ENCODE measurements at places on chromosomes 11 and 22. TPM values are rescaled to one million over a fixed set of nuclear protein-coding genes. Genes with fewer than 3 reads are reported as not detected.

The CBLIF gene
- not detected for total RNA-seq

DNA sequence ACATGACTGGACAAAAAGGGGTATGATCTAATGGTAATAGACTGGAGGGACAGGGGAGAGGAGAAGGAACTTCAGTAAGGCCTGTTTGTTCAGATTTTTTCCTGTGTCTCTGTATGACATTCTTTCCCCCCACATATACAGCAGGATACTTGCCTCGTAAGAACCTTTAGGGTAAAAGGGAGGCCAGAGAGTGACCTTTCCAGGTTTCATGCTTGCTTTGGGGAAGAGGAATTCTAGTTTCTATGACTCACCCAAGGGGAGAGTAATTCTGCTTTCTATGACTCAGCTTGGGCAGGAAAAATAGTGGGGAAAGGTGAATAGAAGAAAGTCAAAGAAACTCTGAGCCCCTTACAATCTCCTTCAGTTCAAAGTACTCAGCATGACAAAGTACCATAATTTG lies 457.0 kb downstream of the DLG2 start:
- DNase-seq, result no peak
- H3K4me1 ChIP-seq, result no peaks in the 10 kb centered on the region
- no peak overlapping the region for H3K4me3 ChIP-seq
- H3K27ac ChIP-seq, result no peak overlapping the region
- H3K27me3 ChIP-seq, result no peaks in the 10 kb centered on the region
- H3K36me3 ChIP-seq, result no peaks in the 10 kb centered on the region

GRCh38 chr22:30390974-30391691 lies 3.9 kb upstream of the RNF215 start:
- no peak overlapping the region for H3K4me3 ChIP-seq
- H3K4me1 ChIP-seq, result no peaks in the 10 kb centered on the region
- H3K36me3 ChIP-seq, result no peaks in the 10 kb centered on the region
- DNase-seq, result no peak

DNA sequence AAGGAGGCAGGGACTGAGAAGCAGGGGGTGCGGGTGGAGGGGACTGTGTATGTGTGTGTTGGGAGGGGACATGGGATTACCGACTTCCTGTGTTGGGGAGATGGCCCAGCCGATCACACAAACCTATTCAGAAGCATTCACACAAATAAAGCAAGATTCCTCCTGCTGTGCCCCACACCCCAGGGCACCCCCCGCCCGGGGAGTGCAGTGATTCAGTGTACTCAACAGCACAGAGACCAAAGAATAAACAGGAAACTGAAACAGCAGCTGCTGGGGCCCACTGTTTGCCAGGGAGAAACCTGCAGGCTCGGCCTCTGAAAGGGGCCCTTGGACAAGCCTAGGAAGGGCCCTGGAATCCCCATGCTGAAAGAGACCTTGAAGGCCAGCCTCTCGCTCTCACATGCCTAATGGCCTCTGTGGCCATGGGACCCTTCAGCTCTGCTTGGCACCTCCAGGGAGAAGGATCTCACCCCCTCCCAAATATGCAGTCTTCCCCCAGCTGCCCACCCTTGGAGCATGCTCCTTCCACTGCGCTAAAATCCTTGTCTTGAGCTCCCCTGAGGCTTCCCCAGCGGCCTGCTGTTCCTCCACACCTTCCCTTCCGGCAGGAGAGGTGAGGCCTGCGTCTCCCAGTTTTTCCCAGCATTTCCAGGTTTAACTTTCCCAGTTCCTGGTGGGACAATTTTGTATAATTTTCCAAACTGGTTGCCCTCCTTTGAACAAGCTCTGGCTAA lies 72.9 kb downstream of the CSNK2A3 start:
- no peak overlapping the region for H3K27ac ChIP-seq
- no peak overlapping the region for H3K4me3 ChIP-seq
- no peaks in the 10 kb centered on the region for H3K4me1 ChIP-seq
- no peaks in the 10 kb centered on the region for H3K36me3 ChIP-seq
- no peaks in the 10 kb centered on the region for H3K27me3 ChIP-seq

GRCh38 chr11:125680747-125681146 lies at the start of gene ACRV1:
ACRV1 (minus strand) TSS chr11:125680847; CDS start chr11:125680780, 67 bp downstream.
- H3K27me3 ChIP-seq, result no peaks in the 10 kb centered on the region
- no peak within 1 kb of the TSS for H3K4me3 ChIP-seq
- no peak for DNase-seq
- no peaks in the 10 kb centered on the region for H3K36me3 ChIP-seq
- no peaks in the 10 kb centered on the region for H3K4me1 ChIP-seq

The MRPL16 gene
- total RNA-seq, result 78.5 TPM

DNA sequence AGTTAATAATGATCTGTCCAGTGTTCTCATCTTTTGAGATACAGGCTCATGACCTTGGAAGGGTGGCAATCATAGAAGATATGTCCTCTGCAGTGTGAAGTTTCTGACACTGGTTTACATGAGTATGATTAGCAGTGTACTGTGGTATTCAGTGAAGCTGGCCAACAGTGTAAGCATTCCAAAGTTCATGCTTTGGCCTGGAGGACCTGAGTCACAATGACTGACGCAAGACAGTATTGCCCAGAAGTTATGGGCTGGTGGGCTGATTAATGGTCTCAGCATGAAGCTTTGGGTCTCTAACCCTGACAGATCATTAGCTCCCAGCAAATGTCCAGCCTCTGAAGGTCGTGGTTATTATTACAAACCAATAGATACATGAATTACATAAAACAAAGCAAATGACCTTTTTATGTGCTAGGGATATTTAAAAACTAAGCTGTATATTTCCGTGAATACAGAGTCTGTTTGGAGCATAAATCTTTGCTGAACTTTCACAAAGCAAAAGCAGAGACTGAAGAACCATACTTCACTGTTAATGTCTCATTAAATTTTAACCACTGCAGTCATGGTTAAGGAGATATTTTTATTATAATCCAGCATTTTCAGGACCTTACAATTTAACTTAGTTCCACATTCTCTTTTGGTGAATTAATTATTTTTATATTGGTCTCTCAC lies 28.3 kb upstream of the USP47 start:
- H3K27me3 ChIP-seq, result no peaks in the 10 kb centered on the region
- no peak overlapping the region for H3K4me3 ChIP-seq
- peak; percentile 84 for DNase-seq
- H3K36me3 ChIP-seq, result no peaks in the 10 kb centered on the region
- H3K27ac ChIP-seq, result peak overlapping the region; percentile 70

DNA sequence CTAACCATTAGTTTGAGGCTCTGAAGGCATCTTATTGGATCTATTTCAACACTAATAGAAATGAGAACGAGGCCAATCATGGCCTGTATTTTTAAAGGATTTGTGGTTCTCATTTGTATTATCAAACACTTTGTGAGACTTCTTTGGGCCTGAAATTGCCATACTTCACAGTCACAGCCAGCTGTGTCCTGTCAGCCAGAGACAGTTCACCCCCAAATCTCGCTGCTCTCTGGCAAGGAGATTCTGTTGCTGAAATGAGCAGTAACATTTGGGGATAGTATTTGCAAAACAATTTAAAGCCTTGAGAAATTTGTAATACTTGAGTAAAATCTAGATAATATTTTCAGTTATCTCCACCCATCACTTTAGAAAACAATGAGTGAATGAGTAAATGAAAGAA lies 26.9 kb upstream of the TENM4 start:
- H3K36me3 ChIP-seq, result no peaks in the 10 kb centered on the region
- no peaks in the 10 kb centered on the region for H3K4me1 ChIP-seq
- no peak overlapping the region for H3K4me3 ChIP-seq
- no peak for DNase-seq
- no peak overlapping the region for H3K27ac ChIP-seq

DNA sequence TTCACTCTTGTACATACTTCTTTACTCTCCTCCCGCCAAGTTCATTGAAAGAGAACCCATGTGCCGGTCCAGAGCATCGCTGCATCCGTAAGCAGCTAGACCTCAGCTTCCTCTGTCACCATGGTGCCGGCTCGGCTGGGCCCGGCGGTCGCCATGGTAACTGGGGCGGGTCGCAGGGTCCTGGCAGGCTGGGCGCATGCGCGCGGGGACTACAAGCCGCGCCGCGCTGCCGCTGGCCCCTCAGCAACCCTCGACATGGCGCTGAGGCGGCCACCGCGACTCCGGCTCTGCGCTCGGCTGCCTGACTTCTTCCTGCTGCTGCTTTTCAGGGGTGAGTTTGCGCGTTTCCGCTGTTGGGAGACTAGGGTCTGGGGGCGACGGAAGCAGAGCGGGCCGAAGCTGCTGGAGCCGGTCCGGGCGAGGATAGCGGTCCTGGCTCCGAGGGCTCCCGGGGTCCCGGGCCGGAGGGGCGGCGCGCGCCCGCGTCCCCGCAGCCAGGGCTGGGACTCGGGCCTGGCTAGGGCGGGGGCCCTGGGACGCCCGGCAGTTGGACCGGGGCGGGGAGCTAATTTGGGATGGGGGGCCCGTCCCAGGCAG lies at the start of gene JAM3:
Gene JAM3 (plus strand): TSS at position 244 of the 597 bp plus-strand sequence. CDS start 12 bp downstream, at position 256.
- H3K36me3 ChIP-seq, result no peaks in the 10 kb centered on the region
- DNase-seq, result peak; percentile 94
- no peaks in the 10 kb centered on the region for H3K4me1 ChIP-seq
- H3K4me3 ChIP-seq, result peak within 1 kb of the TSS; percentile 63
- H3K27ac ChIP-seq, result peak within 1 kb of the TSS; percentile 87

DNA sequence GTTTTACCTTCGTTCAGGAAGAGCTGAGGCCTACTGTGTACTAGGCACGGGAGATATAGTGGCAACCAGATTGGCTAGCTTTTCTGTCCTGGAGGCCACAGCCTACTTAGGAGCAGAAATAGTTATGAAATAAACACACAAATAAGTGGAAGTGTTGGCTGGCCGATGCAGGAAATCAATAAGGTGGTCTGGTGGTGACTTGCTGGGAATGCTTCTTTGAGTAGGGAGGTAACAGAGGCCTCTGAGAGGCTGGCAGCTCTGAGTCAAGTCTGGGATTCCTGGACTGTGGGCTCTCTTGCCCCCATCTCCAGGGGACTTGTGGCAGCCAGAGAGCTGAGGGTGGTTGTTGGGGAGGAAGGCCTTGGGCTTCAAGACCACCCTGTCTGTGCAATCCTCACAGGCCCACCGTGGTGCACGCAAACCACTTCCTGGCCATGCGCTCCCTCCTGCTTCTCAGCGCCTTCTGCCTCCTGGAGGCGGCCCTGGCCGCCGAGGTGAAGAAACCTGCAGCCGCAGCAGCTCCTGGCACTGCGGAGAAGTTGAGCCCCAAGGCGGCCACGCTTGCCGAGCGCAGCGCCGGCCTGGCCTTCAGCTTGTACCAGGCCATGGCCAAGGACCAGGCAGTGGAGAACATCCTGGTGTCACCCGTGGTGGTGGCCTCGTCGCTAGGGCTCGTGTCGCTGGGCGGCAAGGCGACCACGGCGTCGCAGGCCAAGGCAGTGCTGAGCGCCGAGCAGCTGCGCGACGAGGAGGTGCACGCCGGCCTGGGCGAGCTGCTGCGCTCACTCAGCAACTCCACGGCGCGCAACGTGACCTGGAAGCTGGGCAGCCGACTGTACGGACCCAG lies 4.1 kb downstream of the SERPINH1 start:
- peaks cover 55% of the 10 kb centered on the region for H3K36me3 ChIP-seq
- no peak overlapping the region for H3K4me3 ChIP-seq
- H3K4me1 ChIP-seq, result no peaks in the 10 kb centered on the region
- H3K27me3 ChIP-seq, result no peaks in the 10 kb centered on the region
- peak overlapping the region; percentile 100 for H3K27ac ChIP-seq

GRCh38 chr11:83092488-83093384 lies 21.0 kb upstream of the RAB30 start:
- no peak overlapping the region for H3K4me3 ChIP-seq
- H3K27me3 ChIP-seq, result no peaks in the 10 kb centered on the region
- H3K36me3 ChIP-seq, result no peaks in the 10 kb centered on the region
- no peaks in the 10 kb centered on the region for H3K4me1 ChIP-seq
- H3K27ac ChIP-seq, result no peak overlapping the region

- H3K27me3 ChIP-seq, result no peaks in the 10 kb centered on the region
- H3K4me1 ChIP-seq, result no peaks in the 10 kb centered on the region
- H3K36me3 ChIP-seq, result no peaks in the 10 kb centered on the region
- H3K4me3 ChIP-seq, result no peak overlapping the region
- no peak for DNase-seq
- H3K27ac ChIP-seq, result no peak overlapping the region
Observed at GRCh38 chr11:47891886-47892285, 43.7 kb upstream of the NUP160 start.

GRCh38 chr11:64092111-64092760 lies 56.5 kb downstream of the FLRT1 start:
- H3K27ac ChIP-seq, result no peak overlapping the region
- H3K4me1 ChIP-seq, result no peaks in the 10 kb centered on the region
- H3K4me3 ChIP-seq, result no peak overlapping the region
- no peak for DNase-seq
- no peaks in the 10 kb centered on the region for H3K36me3 ChIP-seq

The ASCL2 gene
- 0.51 TPM for total RNA-seq

- no peak for DNase-seq
- H3K4me3 ChIP-seq, result no peak overlapping the region
- no peaks in the 10 kb centered on the region for H3K27me3 ChIP-seq
- H3K4me1 ChIP-seq, result peaks cover 53% of the 10 kb centered on the region
- no peak overlapping the region for H3K27ac ChIP-seq
Observed at GRCh38 chr11:68550485-68550817, 89.9 kb downstream of the PPP6R3 start.

DNA sequence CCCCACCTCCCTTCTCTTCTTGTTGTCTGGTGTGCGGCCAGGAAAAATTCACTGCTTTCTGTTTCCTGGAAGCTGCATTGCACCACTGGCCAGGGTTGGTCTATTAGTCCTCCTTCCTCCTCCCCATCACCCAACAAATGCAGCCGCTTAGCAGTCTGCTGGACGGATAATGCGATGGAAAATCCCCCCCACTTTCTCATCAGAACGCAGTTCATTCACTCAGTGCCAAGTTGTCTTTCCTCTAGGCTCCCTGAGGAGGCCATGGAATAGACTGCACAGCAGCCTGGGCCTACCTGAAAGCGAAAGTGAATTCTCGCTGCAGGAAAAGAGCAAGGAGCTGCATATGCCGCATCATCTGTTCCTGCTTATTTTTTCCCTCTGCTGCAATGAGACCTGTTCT lies 513.6 kb downstream of the METTL15 start:
- H3K27me3 ChIP-seq, result no peaks in the 10 kb centered on the region
- DNase-seq, result no peak
- no peaks in the 10 kb centered on the region for H3K36me3 ChIP-seq

The SLCO2B1 gene
- total RNA-seq, result 24.6 TPM

The CAVIN3 gene
- total RNA-seq, result 86.7 TPM

DNA sequence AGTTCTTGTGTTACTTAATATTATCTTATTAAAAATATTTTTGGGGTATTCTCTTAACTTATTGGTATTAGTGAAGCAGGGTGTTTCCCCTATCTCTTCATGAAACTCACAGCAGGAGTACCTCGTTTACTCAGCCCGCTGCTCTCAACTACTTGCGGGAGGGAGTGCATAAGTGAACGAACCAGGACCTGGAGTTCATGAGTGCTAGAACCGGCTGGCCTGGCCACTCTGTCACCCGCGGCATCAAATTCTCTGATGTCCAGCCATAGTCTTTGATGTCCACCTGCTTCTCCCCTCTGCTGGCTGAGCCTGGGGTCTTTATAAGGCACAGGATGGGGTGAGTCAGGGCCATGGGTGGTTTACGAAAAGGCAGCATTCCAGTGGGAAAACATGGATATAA lies 216.7 kb upstream of the ANO5 start:
- no peak overlapping the region for H3K27ac ChIP-seq
- no peaks in the 10 kb centered on the region for H3K4me1 ChIP-seq
- no peak for DNase-seq
- no peaks in the 10 kb centered on the region for H3K36me3 ChIP-seq

GRCh38 chr22:47783433-47784366 lies 1021.2 kb downstream of the TBC1D22A start:
- no peaks in the 10 kb centered on the region for H3K4me1 ChIP-seq
- peak; percentile 32 for DNase-seq
- no peaks in the 10 kb centered on the region for H3K36me3 ChIP-seq
- H3K27ac ChIP-seq, result no peak overlapping the region
